ENCODE measurements at places on chromosomes 5 and 9. TPM values are rescaled to one million over a fixed set of nuclear protein-coding genes. Genes with fewer than 3 reads are reported as not detected.

The CCNO gene
- 1.8 TPM for total RNA-seq

The IL5 gene
- total RNA-seq = not detected

The AK8 gene
- 0.14 TPM for total RNA-seq

The GAPT gene
- not detected for total RNA-seq

The PCDHB10 gene
- under 0.01 TPM for total RNA-seq

The FRRS1L gene
- total RNA-seq = 0.69 TPM

The TAS2R1 gene
- not detected for total RNA-seq

The SHISAL2B gene
- total RNA-seq = not detected

The HCN1 gene
- not detected for total RNA-seq

The ADGRD2 gene
- total RNA-seq = not detected

The NRARP gene
- total RNA-seq = 2.2 TPM

The PCDH1 gene
- 17.4 TPM for total RNA-seq

The P4HA2 gene
- total RNA-seq = 33.6 TPM

The SLC6A18 gene
- not detected for total RNA-seq

The GFPT2 gene
- 2.4 TPM for total RNA-seq

The AGPAT2 gene
- total RNA-seq = 71.3 TPM

The OTP gene
- total RNA-seq = not detected

The ARL14EPL gene
- not detected for total RNA-seq

The SKP2 gene
- 44.3 TPM for total RNA-seq

The OTULINL gene
- total RNA-seq = 4.3 TPM

The FAXDC2 gene
- 0.52 TPM for total RNA-seq

The SVEP1 gene
- total RNA-seq = 0.29 TPM

The PCDHB11 gene
- 0.06 TPM for total RNA-seq

The RASEF gene
- total RNA-seq = 11.6 TPM

The TSLP gene
- total RNA-seq = 0.07 TPM

The CD14 gene
- not detected for total RNA-seq

The FCN2 gene
- total RNA-seq = not detected

The ORM2 gene
- not detected for total RNA-seq

The BTNL3 gene
- not detected for total RNA-seq

The C5orf15 gene
- total RNA-seq = 71.1 TPM

The S100Z gene
- total RNA-seq = not detected

The THBS4 gene
- total RNA-seq = 0.29 TPM

The PNPLA7 gene
- total RNA-seq = under 0.01 TPM

The TMOD1 gene
- 0.98 TPM for total RNA-seq

The PCDHGA7 gene
- total RNA-seq = 0.23 TPM

The FGF10 gene
- not detected for total RNA-seq

The BARHL1 gene
- not detected for total RNA-seq

The PKN3 gene
- total RNA-seq = 28.4 TPM

The FIBCD1 gene
- 0.29 TPM for total RNA-seq

The PCDHB4 gene
- not detected for total RNA-seq

The CDC20B gene
- not detected for total RNA-seq

The C5orf47 gene
- total RNA-seq = not detected

The LHX3 gene
- not detected for total RNA-seq

The PCDHB15 gene
- total RNA-seq = 0.07 TPM

The OCLN gene
- 29.8 TPM for total RNA-seq
